ENCODE measurements at places on chromosomes 7 and 10.
A peak's percentile ranks its signal among the peaks of the same experiment; 100 is the strongest.

- DNase-seq = no peak
Measured at GRCh38 chr7:54339073-54339472, 203.1 kb upstream of the VSTM2A start.

DNA sequence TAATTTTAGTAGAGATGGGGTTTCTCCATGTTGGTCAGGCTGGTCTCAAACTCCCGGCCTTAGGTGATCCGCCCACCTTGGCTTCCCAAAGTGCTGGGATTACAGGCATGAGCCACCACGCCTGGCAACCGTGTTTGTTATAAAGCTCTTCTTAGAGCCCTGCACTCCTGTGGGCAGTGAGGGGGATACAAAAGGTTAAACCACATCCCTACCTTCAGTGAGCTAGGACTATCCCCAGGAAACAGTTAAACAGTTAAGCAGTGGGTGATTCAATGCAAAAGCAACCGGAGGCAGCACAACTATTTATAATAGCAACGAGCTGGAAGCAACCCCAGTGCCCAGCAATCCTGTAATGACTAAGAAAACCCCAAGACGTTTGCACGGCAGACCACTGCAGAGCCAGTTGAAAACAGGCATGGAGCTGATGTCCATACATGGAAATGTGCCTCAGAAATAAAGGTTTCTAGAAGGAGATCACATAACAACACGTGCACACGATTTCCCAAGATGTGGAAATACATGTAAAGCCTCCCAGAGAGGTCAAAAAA is 107.2 kb upstream of the LYZL2 start:
- no peak for DNase-seq

DNA sequence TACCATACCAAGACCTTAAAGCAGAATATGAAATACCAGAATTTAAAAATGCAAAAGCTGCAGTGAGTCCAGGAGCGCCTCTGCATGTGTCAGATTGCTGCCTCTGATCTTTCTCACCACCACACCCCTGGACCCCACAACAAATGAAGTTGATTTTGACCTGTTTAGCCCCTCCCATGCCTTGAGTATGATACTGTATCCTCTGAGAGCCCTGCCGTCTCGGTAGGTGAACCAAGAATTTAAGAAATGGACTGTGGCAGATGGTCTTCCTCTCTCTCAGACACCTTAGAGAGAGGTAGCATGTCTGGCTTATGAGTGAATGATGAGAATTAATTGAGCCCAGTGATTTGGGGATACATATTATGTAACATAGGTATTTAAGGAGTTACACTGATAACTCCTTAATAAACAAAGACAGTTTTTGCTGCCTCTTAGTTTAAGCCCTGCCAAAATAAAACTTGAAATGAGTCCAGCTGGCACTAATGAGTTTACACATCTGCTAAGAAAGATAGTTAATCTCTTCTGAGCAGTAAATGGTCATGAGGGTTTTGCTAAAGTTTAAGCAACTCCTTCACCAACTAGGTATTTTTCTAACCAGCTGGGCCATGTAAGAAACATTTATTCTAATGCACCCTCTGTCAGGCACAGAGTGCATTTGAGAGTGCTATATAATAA is 4.5 kb upstream of the TFPI2 start:
- no peak for DNase-seq

DNA sequence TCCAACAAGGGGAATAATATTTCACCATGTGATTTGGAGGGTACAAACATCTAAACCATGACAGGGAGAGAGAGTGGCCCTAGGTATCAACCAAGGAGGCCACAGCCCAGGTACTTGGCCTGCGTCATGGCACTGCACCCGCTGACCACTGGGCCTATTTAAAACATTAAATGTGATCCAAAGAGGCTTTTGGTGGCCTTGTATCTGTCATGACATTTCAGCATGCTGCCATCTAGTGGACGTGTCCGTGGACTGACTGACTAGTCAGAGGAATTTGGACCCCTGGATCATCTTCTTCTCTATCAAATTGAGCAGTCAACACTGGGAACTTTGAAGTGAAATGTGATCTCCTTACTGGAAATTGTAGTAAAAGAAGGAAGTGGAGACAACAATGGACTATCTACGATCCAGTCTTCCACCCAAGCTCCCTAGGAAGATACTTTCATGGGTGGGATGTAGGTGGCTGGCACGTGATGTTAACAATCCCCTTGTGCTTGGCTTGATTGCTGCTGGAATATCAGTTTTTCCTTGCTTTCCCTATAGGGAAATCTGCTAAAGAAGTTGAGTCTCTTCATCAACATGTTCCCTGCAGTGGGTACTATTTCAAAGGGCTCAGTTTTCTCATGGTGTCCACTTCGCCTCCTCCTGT is 24.6 kb upstream of the ITGA8 start:
- peak; percentile 67 for DNase-seq

- DNase-seq = peak; percentile 25
Measured at GRCh38 chr10:26931223-26931622, 70.5 kb upstream of the ABI1 start.

DNA sequence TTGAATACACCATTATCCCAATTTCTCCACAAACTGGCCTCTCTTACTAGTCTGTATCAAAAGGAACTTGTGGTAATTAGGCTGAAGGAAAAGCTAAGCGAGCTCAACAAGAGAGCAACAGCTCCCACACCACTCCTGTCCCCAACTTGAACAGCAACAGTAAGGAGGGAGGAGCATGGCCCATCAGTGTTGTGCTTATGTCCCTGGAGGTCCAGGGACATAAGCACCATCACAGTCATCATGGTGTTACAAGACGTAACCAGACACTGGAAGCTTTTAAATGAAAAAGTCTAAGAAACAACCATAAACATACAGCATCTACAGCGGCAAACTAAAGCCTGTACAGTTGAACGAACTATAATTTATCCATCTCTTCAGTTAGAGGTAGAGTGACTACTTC is 989 bp downstream of the ERLIN1 start:
- peak; percentile 11 for DNase-seq

DNA sequence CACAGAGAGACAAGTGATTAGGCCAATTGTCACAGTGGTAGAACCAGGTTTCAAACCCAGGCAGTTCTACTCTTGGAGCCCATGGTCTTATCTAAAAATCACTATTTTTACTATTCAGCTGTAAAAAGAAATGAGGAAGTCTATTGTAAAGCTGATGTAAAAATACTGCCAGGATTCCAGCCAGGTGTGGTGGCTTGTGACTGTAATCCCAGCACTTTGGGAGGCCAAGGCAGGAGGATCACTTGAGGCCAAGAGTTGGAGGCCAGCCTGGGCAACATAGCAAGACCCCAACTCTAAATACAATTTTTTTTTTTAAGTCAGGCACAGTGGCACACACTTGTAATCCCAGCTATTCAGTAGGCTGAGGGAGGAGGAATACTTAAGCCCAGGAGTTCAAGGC is 40.4 kb downstream of the HIP1 start:
- DNase-seq = no peak

DNA sequence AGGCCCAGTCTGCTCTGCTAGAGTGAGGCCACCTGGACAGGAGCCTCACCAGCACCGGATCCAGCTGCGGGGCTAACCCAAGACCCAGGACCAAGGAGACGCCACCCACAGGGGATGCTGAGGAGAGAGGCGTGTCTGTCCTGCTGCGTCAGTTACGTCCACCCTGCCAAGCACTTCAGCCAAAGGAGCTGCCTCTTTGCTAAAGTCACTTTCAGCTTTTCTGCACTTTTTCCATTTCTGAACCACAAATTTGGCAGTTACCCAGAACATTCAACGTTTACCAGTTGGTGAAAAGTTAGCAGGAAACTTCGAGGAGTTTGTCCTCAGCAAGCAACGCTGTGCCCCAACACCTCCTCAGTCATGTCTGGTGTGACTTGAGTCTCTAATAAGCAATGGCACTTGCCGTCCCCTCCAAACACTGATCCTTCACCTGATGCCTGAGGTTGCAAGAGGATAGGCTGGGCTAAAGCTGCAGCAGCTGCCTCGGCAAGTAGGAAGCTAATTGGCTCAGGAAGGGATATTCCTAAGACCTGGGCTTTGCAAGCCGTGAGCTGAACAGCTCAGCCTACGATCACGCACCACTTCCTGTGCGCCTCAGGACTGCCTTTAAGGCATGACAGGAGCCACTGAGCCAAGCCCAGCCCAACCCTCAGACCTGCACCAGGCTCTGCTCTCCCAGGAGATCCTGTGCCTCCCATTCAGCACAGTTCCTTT is 40.1 kb downstream of the KCNH2 start:
- DNase-seq = peak; percentile 45
